CD8-positive, alpha-beta memory T cell (primary cell): ENCODE measurements at places on chromosomes 3 and 15.
A peak's percentile ranks its signal among the peaks of the same experiment; 100 is the strongest.

DNA sequence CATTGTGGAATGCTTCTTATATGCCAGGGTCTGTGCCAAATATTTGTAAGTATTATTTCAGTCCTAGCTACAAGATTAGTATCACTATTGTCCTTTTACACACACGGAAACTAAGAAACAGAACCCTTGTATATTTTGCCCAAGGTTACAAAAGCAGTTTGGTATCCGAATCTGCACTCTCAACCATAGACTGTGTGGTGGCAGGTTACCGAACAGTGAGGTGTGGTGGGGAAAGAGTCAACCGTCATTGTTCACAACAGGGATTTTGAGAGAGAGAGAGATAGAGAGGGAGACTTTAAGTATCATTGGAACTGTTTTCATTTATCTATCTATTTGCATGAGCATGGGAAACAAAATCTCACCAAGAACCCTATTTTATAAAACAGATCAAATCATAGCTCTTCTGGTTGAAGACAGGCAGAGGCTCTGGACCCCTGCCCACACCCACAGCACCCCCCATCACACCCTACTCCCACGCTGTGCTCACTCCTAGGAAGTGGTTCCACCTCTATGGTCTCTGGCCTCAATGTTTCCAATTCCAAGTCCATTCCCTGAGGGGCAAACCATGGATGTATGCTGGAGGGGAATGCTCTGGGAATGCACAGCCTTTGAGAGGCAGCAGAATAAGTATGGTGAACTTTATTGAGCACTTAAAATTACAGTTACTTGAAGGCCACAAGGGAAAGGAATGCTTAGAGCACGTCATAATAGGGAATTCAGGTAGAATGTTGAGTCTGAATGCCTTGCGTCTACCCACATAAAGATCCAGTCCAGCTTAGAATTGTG lies 69.0 kb downstream of the ARHGAP31 start:
- no peak overlapping the region for H3K27ac ChIP-seq
- DNase-seq, result no peak
- H3K4me1 ChIP-seq, result no peaks in the 10 kb centered on the region
- H3K27me3 ChIP-seq, result no peaks in the 10 kb centered on the region
- H3K36me3 ChIP-seq, result no peaks in the 10 kb centered on the region
- H3K4me3 ChIP-seq, result no peak overlapping the region

DNA sequence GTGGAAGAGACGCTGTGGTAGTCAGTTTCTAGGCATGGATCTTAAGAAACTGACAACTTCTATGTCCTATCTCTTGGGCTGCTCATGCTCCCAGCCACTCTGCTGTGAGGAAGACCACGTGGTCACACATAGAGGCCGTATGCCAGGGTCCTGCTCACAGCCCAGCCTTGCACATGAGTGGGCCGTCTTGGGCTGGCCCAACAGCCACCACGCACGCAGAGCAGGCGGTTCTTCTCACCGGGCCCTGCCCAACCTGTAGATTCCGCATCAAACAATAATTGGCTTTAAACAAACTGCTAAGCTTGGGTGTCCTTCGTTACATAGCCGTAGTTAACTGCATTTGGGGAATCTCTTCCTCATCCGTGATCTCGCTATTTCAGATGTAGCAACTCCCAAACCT lies 26.0 kb downstream of the SLC41A3 start:
- H3K36me3 ChIP-seq, result no peaks in the 10 kb centered on the region
- no peak overlapping the region for H3K27ac ChIP-seq
- no peak overlapping the region for H3K4me3 ChIP-seq
- H3K4me1 ChIP-seq, result no peaks in the 10 kb centered on the region
- DNase-seq, result no peak
- no peaks in the 10 kb centered on the region for H3K27me3 ChIP-seq

DNA sequence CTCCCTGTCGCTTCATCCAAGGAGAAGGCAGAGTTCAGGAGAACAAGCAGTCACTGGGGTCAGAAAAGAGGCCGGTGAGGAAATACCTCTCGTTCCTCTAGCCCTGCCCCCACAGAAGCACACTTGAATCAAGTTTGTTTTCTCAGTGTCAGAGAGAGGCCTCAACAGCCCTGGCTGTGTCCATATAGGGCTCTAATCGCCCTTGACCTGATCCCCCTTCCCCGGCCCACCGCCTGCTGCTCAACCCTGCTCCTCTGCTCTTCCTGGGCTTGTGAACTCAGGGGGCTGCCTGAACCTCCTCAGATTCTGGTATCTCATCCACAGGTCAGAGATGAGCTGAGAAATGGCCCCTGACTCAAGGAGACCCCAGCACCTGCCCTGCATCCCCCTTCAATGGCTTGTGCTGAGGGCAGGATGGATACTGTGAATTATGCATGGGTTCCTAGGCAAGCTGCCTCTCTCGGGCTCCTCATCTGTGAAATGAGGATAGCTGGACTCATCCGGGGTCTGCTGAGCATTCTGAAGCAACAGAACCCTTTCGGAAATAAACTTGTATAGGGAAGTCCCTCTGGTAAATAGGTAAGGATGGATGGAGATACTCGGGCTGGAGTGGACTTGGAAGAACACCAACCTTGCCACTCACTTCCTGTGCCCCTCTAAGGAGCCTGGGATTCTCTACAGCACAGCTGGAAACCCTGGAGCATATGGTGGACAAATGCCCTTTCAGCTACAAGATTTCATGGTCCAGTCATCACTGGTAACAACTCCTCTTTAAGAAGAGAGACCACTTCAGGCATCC lies 147.5 kb downstream of the STT3B start:
- no peaks in the 10 kb centered on the region for H3K4me1 ChIP-seq
- H3K4me3 ChIP-seq, result no peak overlapping the region
- DNase-seq, result no peak
- H3K36me3 ChIP-seq, result no peaks in the 10 kb centered on the region

DNA sequence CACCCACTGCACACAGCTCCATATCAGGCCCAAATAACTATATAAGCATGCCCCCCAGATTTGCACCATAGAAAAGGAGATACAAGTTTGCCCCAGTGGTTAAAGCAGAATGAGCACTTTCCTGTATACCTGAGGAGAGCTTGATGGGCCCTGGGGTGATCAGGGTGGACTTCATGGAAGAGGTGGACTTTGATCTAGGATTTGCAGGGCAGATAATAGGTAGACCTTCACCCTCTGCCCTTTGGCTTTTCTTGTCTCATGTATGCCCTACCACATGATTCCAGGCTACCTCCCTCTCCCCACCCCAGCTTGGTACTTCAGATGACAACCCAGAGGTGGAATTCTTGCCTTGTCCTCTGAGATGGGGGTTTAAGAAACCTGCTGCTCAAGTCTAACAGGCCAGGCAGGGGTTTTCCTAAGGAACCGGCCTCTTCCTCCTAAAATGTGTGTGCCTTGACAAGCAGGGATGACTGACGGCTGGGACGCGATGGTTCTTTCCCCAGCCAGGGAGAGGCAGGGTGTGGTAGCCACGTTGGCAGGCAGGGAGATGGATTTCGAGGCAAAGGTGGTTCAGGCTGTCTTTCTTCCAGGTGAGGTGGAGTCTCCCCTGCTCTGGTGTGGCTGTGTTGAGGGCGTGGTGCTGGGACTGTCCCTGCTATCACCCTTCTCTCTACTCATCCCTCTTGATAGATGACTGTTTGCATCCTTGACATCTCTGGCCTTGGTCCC lies 6.6 kb upstream of the RHCG start:
- no peak overlapping the region for H3K4me3 ChIP-seq
- no peak for DNase-seq
- no peaks in the 10 kb centered on the region for H3K4me1 ChIP-seq
- H3K36me3 ChIP-seq, result no peaks in the 10 kb centered on the region
- no peak overlapping the region for H3K27ac ChIP-seq

DNA sequence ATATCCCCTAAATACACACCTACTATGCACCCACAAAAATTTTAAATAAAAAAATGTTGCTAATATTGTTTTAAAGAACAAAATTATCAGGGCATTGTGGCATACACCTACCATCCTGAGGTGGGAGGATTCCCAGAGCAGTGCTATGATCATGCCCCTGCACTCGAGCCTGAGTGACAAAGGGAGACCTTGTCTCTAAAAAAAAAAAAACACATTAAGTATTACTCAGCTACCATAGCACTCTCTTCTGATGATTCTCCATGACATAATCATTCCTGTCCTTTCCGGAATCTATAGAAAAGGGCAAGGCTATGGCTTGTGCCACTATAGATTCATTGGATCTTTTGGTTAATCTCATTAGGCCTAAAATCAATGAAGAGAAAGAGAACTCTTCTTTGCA lies 77.4 kb downstream of the ACAP2 start:
- no peak for DNase-seq
- peaks cover 9% of the 10 kb centered on the region for H3K36me3 ChIP-seq
- H3K27me3 ChIP-seq, result no peaks in the 10 kb centered on the region
- no peaks in the 10 kb centered on the region for H3K4me1 ChIP-seq
- no peak overlapping the region for H3K4me3 ChIP-seq
- H3K27ac ChIP-seq, result no peak overlapping the region

GRCh38 chr15:42581272-42581730 lies 5.9 kb downstream of the STARD9 start:
- peak; percentile 86 for DNase-seq
- H3K4me1 ChIP-seq, result peaks cover 17% of the 10 kb centered on the region
- peak overlapping the region; percentile 70 for H3K4me3 ChIP-seq
- H3K27me3 ChIP-seq, result no peaks in the 10 kb centered on the region

- H3K4me1 ChIP-seq, result no peaks in the 10 kb centered on the region
- H3K36me3 ChIP-seq, result no peaks in the 10 kb centered on the region
- H3K27me3 ChIP-seq, result peaks cover 5% of the 10 kb centered on the region
- no peak overlapping the region for H3K4me3 ChIP-seq
Observed at GRCh38 chr15:69973880-69974279, 123.8 kb downstream of the TLE3 start.

GRCh38 chr3:129555153-129555550 lies 12.2 kb downstream of the H1-8 start:
- no peak overlapping the region for H3K27ac ChIP-seq
- no peak for DNase-seq
- no peaks in the 10 kb centered on the region for H3K36me3 ChIP-seq
- peaks cover 21% of the 10 kb centered on the region for H3K4me1 ChIP-seq
